ENCODE measurements at places on chromosomes 3 and 15.

DNA sequence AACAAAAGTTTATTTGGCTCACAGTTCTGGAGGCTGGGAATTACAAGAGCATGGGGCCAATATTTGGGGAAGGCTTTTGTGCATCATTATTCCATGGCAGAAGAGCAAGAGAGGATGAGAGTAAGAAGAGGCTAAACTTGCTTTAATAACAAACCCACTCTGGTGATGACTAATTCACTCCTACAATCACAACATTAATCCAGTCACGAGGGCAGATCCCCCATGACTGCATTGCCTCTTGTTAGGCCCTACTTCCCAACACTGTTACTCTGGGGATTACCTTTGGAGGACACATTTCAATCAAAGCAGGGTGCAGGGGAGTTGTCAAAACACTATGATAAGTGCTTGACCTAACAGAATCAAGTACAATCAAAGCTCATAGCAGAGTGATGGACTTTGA lies 181.7 kb downstream of the BBX start:
- DNase-seq: no peak

GRCh38 chr3:128863560-128863959 lies 15.9 kb upstream of the ACAD9 start:
- no peak for DNase-seq

GRCh38 chr3:65466300-65466988 lies 572.3 kb downstream of the MAGI1 start:
- no peak for DNase-seq

DNA sequence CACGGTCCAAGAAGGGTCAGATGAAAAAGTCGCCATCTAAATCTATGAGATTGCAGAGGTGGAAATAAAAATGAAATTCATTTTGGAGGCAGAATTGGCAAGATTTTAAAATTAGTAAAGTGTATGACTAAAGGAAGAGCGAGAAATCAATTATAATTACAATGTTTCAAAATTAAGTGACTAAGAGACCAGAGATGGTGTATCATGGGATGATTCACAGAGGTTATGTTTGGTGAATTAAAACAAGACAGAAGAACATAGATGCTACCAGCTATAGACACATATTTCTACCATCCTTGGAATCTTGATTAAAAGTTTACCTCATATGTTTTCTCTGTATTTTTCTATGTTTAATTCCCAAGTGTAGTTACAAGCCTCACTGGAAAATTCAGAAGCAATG lies 308.9 kb upstream of the DNAJC19 start:
- DNase-seq: no peak

GRCh38 chr15:70650567-70651302 lies 112.6 kb downstream of the UACA start:
- DNase-seq: no peak

GRCh38 chr3:70565861-70566260 lies 253.4 kb upstream of the MDFIC2 start:
- no peak for DNase-seq

GRCh38 chr3:88188436-88188835 lies 38.7 kb downstream of the C3orf38 start:
- DNase-seq: peak; percentile 58

- no peak for DNase-seq
Measured at GRCh38 chr15:68411735-68412134, 20.2 kb downstream of the ITGA11 start.

DNA sequence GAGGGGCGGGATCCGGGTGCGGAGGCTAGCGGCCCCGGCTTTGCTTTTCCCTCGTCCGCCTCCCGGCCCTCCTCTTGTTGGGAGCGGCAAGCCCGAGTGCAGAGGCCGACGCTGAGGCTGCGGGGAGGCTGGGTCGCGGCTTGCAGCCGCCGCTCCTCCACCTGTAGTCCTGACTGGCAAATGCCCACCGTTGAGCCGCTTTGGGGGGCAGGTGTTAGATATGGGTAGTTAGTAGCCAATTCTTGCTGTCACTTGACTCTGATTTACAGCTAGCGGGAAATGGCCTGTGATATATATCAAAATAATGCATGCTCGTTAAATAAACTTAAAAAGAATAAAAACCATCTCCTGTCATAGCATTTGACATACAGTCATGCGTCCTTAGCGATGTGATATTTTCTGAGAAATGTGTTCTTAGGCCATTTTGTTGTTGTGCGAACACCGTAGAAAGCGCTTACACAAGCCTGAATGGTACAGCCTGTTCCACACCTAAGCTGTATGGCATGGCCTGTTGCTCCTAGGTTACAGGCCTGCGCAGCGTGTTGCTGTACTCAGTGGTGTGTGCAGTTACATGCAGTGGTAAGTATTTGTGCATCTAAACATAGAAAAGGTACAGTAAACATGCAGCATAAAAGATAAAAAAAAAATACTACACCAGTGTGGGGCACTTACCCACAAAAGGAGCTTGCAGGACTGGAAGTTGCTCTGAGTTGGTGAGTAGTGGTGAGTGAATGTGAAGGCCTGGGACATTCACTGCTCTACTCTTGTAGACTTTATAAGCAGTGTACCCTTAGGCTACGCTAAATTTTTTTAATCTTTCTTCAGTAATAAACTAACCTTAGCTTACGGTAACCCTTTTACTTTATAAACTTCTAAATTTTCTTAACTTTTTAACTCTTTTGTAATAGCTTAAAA lies 873 bp downstream of the CAPN7 start:
- peak; percentile 5 for DNase-seq

GRCh38 chr15:89356634-89357298 lies 22.1 kb upstream of the POLG start:
- DNase-seq: peak; percentile 7

DNA sequence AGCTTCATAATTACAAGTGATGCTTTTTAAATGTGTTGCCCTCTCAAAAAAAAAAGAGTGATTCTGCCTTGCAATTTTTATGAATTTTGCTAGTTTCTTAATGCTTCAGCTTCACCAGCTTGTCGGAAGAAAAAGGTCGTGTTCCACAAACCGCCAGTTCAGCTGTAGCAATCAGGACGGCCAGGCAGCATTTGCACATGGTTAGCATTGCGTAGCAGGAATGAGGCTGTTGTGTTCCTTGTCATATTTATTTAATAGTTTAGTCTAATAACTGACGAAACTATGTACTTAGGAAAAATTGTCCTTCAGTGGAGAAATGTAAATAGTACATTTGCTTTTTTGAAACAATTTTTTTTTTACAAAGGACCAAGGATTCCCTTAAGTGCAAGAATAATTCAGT lies 64.9 kb upstream of the SELENOK start:
- no peak for DNase-seq

All from RCC 7860 (cell line).